Stimulated activated CD8-positive, alpha-beta memory T cell treated with anti-CD3 and anti-CD28 coated beads, Interleukin-2, amount 100 ng/mL, for 1 hour (primary cell): ENCODE measurements at places on chromosomes 5 and 9.

GRCh38 chr9:129857207-129857606 is 21.9 kb downstream of the USP20 start:
- DNase-seq: no peak

- DNase-seq: peak; percentile 8
Observed at GRCh38 chr9:85610074-85610860, 131.5 kb downstream of the AGTPBP1 start.

DNA sequence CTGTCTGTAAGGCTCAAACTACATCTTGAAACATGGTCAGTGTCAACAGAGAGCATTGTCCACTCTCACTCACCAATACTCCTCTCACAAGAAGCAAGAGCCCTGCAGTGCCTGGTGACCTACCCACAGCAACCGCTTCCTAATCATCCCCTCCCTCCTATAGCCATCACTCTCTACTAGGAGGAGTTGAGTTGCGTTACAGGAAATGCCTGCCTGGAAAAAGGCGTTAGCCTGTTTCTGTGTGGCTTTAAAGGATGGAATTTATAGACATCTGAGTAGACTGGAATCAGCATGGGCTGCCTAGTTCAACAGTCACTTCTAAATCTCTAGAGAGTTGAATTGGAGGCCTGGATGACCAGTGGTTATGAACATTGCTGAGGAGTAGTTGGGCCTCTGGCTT is 108.3 kb upstream of the FER start:
- no peak for DNase-seq

GRCh38 chr5:92332039-92332438 is 948.9 kb upstream of the ARRDC3 start:
- DNase-seq: no peak

DNA sequence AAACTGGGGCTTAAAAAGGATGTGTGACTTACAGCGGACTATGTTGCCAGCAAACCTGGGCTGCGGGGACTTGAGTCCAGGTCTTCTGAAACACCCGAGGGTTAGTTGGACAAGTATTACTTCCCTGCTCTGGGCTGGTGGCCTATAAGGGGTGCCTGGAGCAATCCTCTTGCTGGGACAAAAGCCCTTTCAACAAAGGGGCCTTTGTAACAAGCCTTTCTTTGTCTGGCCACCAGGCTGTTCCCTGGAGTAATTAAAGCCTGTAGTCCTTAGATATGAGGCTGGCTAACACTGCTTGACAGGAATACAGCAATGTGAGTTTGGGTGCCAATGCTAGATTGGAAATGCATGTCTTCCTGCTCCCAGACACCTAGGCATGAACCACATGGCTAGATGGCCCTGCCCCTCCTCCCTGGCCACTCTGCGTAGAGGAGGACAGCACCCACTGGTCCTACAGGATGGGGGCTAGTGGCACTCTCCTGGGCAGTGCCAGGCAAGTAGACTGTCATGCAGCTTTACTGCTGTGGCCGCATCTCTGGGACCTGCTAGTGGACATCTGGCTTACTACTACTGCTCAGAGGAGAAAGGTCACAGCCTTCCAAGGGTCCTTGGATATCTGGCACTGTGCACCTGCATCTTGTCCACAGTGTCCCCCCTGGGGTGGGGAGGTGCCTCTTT is 343.1 kb downstream of the ZSWIM6 start:
- DNase-seq: no peak

- DNase-seq: no peak
Observed at GRCh38 chr5:23169660-23170416, 316.7 kb upstream of the CDH12 start.

- DNase-seq: no peak
Observed at GRCh38 chr9:15239816-15240215, 67.2 kb downstream of the TTC39B start.

DNA sequence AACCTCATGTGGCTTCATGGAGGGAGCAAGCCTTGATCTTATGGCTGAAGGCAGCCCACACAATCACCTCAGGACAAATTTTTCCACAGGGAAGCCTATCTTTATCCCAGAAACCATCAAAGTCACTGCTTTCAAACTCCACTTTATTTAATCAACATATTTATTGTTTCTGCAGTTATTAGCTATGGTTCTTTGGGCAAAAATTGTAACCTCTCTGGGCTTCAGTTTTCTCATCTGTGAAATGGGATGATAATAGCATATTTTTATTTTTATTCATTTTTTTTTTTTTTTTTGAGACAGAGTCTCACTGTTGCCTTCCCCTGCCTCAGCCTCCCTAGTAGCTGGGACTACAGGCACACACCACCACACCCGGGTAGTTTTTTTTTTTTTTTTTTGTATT is 2.1 kb upstream of the RPS14 start:
- no peak for DNase-seq

DNA sequence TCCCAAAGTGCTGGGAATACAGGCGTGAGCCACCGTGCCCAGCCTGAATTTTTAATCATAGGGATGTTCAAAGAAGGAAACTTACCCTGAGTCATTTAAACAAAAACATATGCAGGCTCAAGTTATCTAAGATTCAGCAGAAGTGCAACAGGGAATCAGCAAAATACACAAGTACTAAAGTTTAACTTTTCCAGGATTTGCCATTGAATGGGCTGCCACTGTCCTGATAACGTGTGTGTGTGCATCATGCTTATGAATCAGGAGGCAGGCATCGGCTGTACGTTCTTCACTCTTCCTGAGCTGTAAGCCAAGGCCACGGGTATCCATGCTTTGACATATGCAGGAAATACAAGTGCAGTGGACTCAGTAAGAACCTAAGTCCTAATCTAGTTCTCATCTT is 48.8 kb upstream of the FST start:
- DNase-seq: no peak

DNA sequence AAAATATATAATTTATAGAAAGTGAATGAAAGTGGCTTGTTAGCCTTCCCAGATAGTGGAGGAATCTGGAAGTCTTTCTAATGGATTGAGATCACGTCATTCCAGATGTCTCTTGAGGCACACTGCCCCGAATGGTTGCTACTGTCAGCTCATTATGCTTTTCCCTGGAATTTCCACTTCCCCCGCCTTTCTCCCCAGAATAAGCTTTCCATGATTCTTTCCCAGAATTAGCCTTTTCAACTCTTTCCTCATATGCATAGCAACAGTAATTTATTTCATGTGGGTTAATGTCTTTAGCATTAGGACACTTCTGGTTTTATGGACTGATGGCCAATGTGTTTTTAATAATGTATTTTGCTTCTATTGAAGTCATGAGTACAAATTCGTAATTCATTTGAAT is 81.5 kb downstream of the PALM2AKAP2 start:
- DNase-seq: no peak
